ENCODE measurements at places on chromosomes 2 and 18.

- DNase-seq, result peak; percentile 15
- no peak overlapping the region for H3K27ac ChIP-seq
Measured at GRCh38 chr2:118865106-118865505, 17.7 kb upstream of the EN1 start.

DNA sequence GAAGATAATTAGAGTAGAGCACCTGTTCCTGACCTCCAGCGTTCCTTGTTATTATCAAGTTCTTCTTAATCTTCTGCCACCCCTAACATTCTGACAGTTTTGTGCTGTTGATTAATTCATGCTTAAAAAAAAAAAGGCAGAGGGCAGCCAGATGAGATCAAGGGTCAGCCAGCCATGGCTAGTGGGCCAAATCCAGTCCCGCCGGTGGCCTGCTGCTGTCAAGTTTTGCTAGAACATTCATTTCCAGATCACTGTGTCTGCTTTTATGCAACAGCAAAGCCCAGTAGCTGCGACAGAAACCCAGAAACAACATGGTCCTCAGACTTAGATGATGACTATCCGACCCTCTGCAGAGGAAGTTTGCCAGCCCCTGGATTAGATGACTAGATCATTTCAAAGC, 101.6 kb downstream of the RNF144A start:
- H3K4me1 ChIP-seq, result peaks cover 64% of the 10 kb centered on the region
- no peak overlapping the region for H3K4me3 ChIP-seq
- peaks cover 18% of the 10 kb centered on the region for H3K36me3 ChIP-seq
- no peak overlapping the region for H3K27ac ChIP-seq

DNA sequence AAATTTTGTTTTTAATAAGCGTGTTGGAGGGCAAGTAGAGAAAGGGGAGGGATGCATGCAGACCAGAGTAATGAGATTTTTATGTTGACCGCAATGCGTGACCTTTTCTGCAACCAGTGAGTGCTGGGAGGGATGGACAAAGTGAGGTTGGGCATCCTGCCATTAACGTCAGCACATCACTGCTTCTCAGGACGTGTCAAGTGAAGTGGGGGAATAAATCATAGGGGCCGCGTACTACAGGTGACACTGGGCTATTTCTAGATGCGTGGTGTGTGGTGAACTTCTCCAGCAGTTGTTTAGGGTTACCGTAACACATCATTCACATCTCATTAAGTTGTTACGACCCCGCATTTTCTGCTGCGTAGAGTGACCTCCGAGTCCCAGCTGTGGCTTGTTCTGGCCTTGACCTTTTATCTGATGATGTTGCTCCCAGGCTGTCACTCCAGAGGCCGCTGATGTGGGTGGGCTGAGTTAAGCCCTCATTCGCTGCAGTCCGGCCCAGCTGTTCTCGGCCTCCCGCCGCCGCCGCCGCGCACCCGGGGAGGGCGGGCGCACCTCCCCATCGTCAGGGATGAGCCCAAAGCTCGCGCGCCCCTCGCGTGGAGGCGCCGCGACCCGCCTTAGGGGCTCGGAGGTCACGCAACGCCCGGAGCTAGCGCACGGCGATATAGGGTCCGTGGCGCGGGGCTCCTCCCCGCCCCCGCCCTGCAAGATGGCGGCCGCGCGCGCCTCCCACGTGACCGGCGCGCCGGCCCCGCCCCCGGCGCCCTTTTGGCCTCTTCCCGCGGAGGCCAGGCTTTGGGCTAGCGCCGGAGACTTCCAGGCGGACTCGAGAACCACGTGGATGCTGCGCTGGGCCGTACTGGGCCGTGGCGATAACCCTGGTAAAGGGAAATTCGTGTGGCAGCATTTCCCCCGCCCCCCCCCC, 3.5 kb downstream of the ZCCHC2 start:
- peaks cover 61% of the 10 kb centered on the region for H3K4me1 ChIP-seq
- no peaks in the 10 kb centered on the region for H3K27me3 ChIP-seq
- peak overlapping the region; percentile 99 for H3K27ac ChIP-seq

- H3K4me3 ChIP-seq, result no peak overlapping the region
- H3K36me3 ChIP-seq, result no peaks in the 10 kb centered on the region
- H3K27me3 ChIP-seq, result no peaks in the 10 kb centered on the region
- H3K27ac ChIP-seq, result no peak overlapping the region
Measured at GRCh38 chr2:217468042-217468830, 534.6 kb downstream of the TNS1 start.

GRCh38 chr2:173982918-173983317, 17.7 kb upstream of the SP3 start:
- DNase-seq, result peak; percentile 44
- no peaks in the 10 kb centered on the region for H3K36me3 ChIP-seq
- H3K4me3 ChIP-seq, result no peak overlapping the region
- H3K27ac ChIP-seq, result peak overlapping the region; percentile 10
- peaks cover 15% of the 10 kb centered on the region for H3K4me1 ChIP-seq

DNA sequence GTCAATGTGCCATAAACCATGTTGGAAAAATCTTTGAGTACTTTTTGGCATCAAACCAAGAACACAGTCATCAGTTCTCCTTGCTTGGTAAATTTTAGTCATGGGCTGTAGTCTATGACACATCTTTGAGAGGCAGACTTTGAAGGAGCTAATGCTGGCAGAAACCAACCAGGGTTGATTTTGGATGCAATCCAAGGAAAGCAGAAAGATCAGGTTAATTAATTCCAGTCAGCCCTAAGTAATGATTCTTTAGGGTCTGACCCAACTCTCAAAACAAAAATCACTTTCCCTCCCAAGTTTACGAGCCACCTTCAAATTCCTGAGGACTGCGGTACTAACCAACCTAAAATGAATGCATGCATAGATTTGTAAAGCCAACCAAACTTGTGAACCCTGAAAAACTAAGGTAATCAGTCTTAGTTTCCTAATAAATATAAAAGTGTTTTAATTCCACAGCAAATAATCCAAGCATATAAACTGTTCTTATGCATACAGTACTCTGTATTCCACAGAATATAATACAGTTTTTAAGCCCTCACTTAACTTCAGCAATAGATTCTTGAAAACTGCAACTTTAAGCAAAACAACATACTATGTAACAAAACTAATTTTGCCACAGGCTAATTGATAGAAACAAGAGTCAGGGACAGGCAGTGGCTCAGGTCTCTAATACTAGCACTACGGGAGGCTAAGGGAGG, 22.0 kb downstream of the AP1S3 start:
- DNase-seq, result no peak
- no peaks in the 10 kb centered on the region for H3K27me3 ChIP-seq
- H3K4me1 ChIP-seq, result no peaks in the 10 kb centered on the region
- no peaks in the 10 kb centered on the region for H3K36me3 ChIP-seq

DNA sequence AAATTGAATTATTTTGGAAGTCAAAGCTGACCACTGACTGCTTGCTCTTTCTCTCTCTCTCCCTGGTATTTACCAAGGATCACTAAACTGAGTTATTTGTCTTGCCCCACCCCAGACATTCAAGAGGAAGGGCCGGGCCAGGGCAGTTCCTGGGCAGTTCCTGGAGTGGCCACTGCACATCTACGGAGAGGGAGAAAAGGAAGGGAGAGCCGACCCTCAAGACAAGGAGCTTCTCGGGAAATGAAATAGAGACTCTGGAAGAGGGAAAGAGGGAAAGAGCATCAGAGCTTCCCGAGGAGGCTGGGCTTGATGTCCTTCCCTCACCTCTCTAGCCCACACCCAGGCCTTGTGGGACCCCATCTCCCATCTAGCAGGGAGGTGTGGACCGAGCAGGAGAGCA, 83.1 kb downstream of the SEPTIN10 start:
- peaks cover 20% of the 10 kb centered on the region for H3K4me1 ChIP-seq
- H3K4me3 ChIP-seq, result no peak overlapping the region
- no peak for DNase-seq
- peak overlapping the region; percentile 23 for H3K27ac ChIP-seq
- H3K36me3 ChIP-seq, result no peaks in the 10 kb centered on the region
- H3K27me3 ChIP-seq, result no peaks in the 10 kb centered on the region

GRCh38 chr2:23944976-23945375, 4.7 kb downstream of the UBXN2A start:
- peaks cover 35% of the 10 kb centered on the region for H3K4me1 ChIP-seq
- no peaks in the 10 kb centered on the region for H3K27me3 ChIP-seq
- H3K27ac ChIP-seq, result peak overlapping the region; percentile 21
- DNase-seq, result no peak

DNA sequence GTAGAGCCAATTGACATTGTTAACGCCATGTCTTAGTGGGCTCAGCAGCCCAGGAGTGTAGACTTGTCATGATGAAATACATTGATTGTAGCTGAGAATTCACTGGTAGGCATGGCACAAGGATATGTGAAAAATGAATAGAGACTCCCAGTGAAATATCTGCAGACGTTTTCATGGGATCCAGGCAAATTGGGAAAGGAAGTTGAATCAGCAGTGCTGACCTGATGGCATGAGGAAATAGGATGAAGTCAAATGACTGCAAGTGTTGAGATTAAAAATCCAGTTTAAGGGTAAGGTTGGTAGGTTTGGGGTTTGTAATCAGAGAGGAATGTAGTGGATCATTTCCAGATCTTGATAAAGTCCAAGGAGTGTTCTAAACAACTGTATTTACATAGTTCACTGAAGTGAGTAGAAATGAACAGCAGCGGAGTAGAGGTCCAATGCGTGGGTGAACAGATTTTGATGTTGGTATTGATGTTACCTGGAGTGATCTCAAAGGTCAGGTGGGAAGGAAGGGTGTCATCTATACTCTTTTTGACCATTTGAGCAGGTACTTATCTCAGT, 24.6 kb downstream of the INSIG2 start:
- no peak overlapping the region for H3K4me3 ChIP-seq
- H3K36me3 ChIP-seq, result no peaks in the 10 kb centered on the region
- DNase-seq, result no peak
- no peak overlapping the region for H3K27ac ChIP-seq
- H3K27me3 ChIP-seq, result no peaks in the 10 kb centered on the region
- no peaks in the 10 kb centered on the region for H3K4me1 ChIP-seq

Data from heart right ventricle (tissue), 16 donors.